ENCODE measurements at places on chromosomes 13 and 19.
A peak's percentile ranks its signal among the peaks of the same experiment; 100 is the strongest.

DNA sequence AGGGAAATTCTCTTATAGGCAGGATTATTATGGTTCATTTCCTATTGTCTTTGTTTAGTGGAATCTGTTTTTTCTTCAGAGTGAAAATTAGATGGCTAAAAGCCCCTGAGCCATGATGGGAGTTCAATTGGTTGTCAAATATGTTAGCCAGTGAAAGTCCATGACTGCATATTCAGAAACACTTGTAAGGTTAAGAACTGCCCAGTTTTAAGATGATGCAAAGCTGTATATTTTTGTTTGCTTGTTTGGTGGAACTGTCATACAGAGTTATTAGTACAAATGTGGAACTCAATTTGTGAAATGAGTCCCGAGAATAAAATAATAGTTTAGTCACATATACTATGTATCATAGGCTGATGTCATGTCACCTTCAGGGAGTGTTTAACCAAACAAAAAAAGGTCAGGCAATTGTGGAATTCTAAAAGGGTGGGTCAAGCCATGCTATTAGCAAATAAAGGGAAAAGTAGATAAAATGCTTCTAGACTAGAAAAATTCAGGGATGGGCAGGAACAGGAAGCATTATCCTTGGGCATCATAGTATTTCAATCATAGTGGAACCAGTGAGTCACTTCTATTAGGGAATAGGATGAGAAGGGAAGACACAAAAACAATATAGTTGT is 248.3 kb upstream of the SLITRK1 start:
- no peak for DNase-seq

- no peak for DNase-seq
Observed at GRCh38 chr13:112894423-112894672, 74.7 kb upstream of the MCF2L start.

GRCh38 chr13:113900646-113901045 is 36.8 kb upstream of the GAS6 start:
- DNase-seq: no peak

DNA sequence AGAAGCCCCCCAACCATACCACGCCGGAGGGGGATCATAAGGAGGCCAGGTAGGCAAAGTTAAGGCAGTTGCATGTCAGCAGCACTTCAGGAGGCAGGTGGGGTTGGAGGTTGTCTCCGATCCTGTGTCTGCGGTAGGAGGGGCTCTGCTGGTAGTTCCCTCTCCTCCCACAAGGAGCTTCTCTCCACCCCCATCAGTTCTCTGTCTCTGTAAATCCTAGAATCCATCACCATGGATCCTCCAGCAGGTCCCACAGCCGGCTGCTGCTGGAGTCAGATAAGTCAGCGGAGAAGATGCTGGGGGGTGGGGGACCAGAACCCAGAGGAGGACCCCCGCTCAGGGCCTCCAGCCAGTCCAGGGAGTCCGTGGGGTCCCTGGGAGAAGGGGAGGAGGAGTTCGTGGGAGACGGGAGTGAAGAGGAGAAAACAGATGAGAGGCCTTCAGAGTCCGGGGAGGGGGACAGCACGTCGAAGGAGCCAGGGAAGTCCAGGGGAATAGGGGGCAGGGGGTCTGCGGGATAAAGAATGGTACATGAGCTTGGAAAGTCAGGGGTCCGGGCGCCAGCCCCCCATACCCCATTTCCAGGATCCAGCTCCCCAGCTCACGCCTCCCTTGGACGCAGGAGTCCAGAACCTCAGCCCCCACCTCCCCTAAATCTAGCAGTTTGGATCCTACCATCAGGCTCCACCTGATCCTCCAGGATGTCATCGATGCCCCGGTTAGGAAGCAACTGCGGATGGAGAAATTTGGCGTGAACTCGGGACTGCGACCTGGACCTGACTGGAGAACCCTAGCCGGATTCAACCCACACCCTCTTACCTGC is 6.3 kb downstream of the MAMSTR start:
- DNase-seq: no peak

- DNase-seq: no peak
Observed at GRCh38 chr13:88014527-88014926, 343.4 kb downstream of the SLITRK5 start.

DNA sequence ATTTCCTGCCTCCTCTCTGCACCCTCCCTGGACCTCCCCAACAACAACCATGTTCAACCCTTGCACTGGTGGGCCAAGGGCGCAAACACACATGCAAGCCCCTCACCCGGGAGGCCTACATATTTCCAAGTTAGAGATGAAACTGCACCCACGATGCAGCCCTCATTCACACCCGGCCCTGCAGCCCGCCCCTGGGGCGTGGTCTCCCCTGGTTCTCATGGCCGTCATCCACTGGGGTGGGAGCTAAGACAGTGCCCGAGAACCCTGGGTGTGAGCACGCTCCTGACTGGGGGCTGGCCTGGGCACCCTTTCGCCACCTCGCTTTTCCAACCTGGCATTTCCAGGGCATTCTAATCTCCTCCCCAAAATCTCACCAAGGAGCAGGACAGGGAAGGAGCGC is 7.0 kb upstream of the SLC7A10 start:
- no peak for DNase-seq

DNA sequence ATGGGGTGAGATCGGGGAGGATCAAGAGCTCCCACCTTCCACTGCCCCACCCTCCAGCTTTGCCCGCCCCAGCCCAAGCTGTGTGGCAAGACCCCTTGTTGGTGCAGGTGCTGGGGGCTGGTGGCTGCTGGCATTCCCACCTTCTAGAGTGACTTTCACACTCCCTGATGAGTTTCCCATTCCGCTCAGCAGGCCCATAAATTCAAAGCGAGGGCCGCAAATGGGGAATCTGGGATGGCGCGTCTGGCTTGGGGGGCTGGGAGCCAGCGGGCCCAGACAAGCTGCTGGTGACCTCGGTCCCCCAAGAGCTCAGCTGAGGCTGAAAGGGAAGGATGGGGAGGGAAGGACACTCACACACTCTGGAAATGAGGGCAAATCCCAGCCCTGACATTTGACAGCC is 110.3 kb downstream of the GADD45B start:
- DNase-seq: no peak

DNA sequence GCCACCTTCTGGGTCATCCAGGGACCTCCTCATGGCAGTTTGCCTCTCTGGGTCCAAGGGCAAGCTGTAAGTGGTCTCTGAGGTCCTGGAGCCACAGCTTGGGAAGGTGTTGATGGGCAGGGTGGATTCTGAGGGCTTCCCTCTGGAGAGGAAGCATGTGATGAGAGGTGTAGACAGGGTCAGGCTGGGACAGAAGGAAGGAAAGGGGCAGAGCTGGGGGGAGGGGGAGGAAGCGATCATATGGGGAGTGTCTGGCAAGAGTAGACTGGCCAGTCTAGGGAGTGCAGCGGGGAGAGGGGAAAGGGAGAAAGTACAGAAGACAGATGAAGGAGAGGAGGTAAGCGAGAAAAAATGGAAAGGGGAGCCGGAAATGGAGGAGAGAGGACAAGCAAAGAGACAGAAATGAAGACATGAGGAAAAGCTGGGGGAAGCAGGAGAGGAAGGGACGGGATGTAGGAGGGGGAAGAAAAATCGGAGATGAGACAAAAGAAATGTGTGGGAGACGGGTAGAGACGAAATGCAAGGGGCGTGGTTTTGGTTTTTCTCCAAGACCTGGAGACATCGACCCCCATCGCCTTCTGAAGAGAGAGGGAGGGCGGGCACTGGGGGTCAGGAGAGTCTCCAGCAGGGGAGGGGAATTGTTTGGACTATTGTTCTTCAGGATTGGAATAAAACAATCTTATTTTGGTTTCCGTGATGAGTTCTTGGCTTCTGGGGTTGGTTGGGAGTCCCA is 26.6 kb downstream of the ZSWIM9 start:
- no peak for DNase-seq

GRCh38 chr13:33004511-33004910 is 11.7 kb upstream of the KL start:
- DNase-seq: no peak

GRCh38 chr19:48926909-48927308 is 6.6 kb upstream of the DHDH start:
- peak; percentile 52 for DNase-seq

- DNase-seq: peak; percentile 80
Observed at GRCh38 chr19:1248139-1248785, at the start of gene MIDN. Gene MIDN (plus strand): TSS chr19:1248583. CDS start chr19:1250297, 1,714 bp downstream.

DNA sequence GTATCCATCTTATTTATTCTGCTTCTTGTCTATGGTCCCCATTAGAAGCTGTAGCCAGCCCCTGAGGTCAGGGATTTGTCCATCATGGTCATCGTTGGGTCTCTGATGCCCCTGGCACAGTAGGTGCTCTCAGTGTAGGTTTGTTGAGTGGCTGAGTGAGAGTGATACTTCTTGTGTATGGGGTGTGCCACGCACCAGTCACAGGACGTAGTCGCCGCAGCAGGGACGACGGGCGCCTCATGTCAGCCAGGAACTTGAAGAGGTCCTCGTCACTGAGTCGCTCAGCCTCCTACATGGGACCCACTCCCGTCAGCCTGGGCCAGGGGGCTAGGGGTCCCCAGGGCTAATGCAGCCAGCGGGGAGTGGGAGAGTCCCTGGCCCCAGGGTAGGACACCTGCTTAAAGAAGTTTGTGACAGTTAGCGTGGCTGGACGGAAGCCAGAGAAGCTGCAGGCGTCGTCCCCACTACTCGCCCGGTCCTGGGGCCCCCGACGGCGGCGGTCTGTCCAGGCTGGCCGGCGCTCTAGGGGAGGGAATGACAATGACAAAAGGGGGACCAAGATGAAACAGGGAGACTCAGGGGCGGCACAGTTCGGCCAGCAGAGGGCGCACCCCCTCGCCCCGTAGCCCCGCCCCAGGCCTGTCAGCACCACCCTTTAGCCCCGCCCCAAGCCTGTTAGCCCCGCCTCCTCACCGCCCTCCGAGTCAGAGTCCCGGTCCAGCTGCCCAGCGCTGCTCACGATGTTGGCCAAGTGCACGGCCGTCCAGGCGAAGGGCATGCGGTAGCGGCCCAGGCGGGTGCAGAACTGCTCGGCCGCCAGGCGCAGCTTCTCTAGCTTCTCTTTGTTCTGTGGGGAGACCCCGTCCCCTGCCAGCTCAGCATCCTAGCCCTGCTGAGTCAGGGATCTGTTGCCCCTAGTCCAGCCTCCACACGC is 3.7 kb downstream of the ANGPTL8 start:
- DNase-seq: peak; percentile 94

- DNase-seq: no peak
Observed at GRCh38 chr19:9165261-9165660, 13.5 kb upstream of the OR7D2 start.

GRCh38 chr19:43489979-43490599 is 14.5 kb downstream of the PHLDB3 start:
- no peak for DNase-seq

DNA sequence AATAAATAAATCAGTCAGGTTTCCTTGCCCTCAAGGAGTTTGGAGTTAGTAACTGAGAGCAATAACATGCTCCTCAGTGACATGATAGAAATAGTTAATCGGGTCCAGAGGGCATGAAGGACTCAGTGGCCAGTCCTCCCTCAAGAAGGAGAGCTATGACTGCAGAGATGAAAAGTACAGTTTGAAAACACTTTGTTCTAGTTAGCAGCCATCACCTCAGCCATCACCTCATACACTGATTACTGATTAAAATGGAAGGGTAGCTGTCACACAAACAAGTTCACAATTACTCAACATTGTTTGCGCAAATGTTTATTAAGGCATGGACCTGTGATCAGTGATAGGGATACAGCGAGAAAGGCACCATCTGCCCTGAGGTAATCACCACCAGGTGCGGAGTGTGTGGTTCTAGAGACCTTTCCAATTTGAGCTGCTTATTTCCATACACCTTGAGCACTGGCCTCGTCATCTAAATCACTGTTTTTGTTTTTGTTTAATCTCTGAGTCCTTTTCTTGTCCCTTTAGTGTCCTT is 85.3 kb upstream of the RAP2A start:
- no peak for DNase-seq

GRCh38 chr19:49145573-49146407 is 9.4 kb downstream of the HRC start:
- DNase-seq: peak; percentile 85

- DNase-seq: no peak
Observed at GRCh38 chr19:54554006-54554405, 19.6 kb upstream of the LILRA2 start.

DNA sequence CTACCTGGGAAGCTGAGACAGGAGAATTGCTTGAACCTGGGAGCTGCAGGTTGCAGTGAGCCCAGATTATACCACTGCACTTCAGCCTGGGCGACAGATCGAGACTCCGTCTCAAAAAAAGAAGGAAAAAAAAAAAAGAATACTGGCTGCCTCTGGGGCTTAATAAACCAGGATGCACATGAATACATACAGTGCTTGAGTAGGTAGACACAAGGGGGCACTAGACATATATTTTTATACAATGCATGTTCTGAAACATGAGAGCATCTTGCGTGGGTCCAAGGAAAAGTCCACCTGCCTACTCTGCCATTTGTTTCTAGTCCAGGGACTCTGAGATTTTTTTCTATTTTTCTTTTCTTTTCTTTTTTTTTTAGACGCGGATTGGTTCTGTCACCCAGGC is 31.2 kb downstream of the KEAP1 start:
- no peak for DNase-seq

DNA sequence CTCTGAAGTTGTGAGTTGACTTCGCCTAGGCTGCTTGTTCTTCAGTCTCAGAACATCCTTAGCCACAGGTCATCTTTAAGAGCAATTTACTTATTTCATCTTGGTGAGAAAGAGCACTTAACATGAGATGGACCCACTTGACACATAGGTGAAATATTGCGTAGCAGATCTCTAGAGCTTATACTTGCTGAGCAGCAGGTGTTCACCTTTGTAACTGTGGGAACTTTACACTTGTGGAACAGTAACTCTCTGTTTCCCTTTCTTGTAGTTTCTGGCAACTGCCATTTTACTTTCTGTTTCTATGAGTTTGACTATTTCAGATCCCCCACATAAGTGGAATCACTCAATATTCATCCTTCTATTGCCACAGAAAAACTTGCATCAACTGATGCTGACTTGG is 95.7 kb downstream of the SLC10A2 start:
- DNase-seq: no peak

DNA sequence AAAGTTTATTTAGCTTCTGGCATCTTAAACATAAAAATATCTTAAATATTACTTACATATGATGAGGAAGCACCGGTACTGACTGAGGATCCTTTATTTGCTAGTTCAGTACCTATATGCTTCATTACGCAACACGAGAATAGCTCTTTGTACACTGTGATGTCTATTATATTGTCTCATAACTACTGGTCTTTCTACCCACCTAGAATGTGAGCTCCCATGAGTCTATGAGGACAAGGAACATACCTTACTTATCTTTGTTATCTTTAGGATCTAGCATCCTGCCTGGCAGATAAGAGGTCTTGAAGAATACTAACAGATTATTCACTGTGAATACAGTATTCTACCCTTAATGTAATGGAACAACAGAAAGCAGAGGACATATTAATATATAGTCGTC is 124.9 kb downstream of the DNAJC3 start:
- no peak for DNase-seq
